ENCODE measurements at places on chromosomes 11 and 22.
A peak's percentile ranks its signal among the peaks of the same experiment; 100 is the strongest.

DNA sequence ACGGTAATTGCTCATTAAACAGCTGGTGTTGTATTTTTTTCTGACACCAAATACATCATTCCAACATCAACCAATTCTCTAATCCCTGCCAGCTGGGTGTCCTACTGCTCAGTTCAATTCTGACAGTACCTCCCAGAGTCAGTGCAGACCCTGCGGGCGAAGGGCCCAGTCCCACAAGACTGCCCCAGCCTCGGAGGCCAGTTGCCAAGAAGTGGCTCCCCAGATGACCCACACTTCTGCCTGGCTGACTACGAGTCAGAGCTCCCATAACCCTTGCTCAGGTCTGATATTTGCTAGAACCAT lies 147.2 kb downstream of the CTTN start:
- no peak for DNase-seq

DNA sequence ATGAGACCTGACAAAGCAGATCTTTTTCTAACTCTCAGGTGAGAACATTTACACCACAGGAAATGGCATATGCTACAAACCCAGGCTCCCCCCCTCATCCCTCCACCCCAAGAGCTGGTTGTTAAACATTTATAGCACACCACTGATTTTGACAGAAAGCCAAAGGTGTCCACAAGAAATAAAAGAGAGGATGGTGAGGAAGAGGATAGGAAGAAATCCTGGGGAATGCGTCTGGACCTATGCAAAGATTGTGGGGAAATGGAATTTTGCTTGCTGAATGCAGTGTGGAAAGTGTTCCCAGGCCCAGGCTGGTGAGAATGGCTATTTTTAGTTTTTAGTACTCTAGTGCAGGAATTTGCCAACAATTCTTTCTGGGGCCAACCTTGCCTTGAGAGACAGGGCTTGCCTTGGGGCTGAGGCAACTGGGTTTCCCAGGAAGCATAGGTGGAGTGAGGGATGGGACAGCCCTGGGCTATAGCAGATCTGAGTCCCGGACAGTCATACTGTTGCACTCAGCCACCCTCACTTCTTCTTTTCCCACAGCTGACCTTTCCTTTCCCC lies 163.9 kb downstream of the ADAMTS15 start:
- DNase-seq = no peak

GRCh38 chr11:127376301-127376700 lies 375.7 kb upstream of the KIRREL3 start:
- DNase-seq = no peak

- no peak for DNase-seq
These were observed 74.3 kb downstream of the ACER3 start for GRCh38 chr11:76935042-76935441.

GRCh38 chr11:1825039-1825740 lies 9.6 kb upstream of the SYT8 start:
- peak; percentile 94 for DNase-seq

DNA sequence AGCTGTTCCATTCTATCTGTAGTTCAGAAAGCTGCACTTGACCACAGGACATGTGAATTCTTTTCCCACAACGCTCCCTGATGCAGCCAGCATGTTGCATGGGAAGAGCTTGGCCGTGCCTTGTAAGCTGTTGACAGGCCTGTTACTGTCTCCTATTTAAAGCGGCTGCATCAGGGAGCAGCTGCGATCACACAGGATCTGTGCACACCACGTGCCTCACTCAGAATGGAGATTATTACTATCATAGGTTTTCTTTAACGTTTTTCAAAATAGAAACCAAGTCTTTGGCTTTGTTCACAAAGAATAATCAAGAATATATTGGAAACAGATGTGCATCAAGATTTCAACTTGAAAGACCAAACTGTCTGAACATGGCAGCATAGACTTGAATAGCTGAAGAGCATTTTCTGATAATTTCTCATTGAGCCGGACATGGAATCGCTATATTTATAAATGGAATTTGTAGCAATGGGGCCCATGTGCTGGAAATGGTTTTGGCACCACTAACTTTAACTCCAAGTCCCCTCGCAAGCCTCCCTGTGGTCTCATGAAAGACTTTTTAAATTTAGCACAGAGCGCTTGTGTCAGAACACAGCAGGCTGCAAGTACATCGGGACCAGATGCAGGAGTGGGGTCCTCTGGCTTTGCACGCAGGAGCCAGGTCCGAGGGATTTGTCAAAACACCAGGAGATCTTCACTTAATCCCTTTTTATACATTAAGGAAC lies 40.8 kb upstream of the MYO18B start:
- no peak for DNase-seq
